ENCODE measurements at places on chromosomes 1 and 21.

DNA sequence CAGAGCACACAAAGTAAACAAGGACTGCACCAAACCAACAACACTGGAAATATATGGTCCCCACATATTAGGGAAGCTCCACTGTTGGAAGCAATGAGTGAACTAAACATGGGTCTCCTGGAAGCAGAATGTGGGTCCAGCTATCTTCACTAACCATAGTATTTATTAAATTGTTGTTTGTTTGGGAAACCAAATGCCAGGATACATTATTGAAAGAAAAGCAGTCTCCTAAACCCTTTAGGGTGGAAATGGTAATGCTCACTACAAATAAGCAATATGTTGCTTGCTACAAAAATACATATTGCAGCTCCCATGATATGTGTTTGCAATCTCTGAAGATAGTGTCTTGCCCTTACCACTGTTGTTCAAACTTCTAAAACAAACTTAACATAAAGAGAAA is 2.2 kb downstream of the NEGR1 start:
- DNase-seq: no peak

GRCh38 chr21:24899138-24899537 is 708.1 kb downstream of the MRPL39 start:
- DNase-seq: no peak

DNA sequence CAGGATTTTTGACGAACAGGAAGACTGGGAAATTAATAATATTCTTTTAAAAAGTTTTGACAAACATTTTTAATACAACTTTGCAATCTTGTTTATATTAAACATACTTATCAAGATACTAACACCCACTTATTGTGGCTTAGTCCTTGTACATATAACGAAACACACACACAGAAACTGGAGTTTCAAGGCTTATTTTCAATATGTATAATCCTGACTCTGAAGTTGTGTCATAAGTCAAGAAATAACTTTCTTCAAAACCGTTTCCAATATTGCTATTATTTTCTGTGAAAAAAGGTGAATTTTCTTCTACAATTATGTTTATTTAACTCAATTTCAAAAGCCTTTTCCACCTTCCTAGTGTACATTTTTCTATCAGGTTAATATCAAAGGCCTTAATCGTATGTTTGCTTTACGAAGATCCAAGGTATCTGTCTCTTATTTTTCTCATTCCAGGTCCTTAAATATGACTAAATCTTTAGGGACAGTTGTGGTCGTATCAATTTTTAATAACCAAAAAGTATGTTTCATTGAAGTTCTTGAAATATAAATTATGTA is 1.8 kb downstream of the CDKN2C start:
- DNase-seq: no peak

- DNase-seq: no peak
These were observed 21.3 kb downstream of the GPSM2 start for GRCh38 chr1:108897865-108898720.

DNA sequence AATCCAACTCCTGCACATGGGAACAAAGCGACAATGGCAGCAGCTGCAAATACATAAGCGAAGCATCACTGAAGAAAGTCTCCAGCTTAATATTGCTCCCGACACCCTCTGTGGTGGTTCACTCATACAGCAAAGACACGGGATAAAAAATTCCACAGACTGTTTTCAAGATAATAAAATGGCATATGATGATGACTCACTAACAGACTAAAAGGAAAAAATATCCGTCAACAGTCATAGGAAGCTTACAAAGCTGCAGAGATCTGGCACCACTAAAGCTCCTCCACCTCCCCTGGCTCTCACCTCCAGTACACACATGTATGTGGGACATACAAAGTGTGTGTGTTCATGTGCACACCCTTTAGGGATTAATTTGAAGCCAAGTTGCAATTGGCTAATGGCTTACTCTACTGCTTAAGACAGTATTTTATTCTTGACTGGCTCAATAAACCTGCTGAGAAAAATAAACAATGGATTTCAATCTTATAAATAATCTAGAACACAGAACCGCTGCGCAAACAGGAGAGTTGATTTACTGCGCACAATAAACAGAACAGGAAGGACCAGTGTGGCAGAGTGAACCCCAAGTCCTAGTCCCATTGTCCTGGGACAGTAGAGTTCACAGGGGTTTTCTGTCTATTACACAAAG is 94.4 kb downstream of the SLC45A1 start:
- no peak for DNase-seq

- no peak for DNase-seq
These were observed 38.8 kb downstream of the FRRS1 start for GRCh38 chr1:99727575-99728185.

- no peak for DNase-seq
These were observed 44.2 kb downstream of the WLS start for GRCh38 chr1:68188060-68188538.

GRCh38 chr1:147647796-147648633 is 22.3 kb downstream of the ACP6 start:
- no peak for DNase-seq

- no peak for DNase-seq
These were observed 1046.2 kb downstream of the KCNT2 start for GRCh38 chr1:195562074-195562473.

DNA sequence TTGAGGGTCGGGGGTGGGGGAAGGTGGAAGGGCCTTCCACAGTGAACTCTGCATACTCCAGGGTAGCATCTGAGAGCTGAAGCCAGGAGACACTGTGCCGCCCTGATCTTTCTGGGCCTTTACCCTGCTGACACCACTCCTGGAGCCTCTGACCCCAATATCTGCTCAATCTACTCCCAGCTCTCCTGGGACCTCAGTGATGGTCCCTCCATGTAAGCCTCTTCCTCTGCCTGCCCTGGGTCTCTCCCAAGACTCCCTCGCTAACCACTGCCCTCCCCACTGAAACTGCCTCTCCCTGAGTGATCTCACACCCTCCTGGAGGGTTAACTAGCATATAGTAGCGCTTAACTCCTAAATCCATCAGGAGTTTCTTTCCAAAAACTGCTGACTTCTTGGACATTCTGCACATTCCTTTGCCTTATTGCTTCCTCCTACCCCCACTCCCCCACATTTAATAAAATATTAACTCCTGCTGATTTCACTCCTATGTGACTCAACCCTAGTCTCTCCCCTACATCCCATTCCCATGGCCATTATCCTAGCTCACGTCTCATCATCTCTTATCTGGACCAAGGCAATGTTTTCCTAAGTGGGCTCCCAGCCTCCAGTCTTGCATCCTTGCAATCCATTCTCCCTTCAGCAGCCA is 145.6 kb downstream of the HMGB4 start:
- no peak for DNase-seq

DNA sequence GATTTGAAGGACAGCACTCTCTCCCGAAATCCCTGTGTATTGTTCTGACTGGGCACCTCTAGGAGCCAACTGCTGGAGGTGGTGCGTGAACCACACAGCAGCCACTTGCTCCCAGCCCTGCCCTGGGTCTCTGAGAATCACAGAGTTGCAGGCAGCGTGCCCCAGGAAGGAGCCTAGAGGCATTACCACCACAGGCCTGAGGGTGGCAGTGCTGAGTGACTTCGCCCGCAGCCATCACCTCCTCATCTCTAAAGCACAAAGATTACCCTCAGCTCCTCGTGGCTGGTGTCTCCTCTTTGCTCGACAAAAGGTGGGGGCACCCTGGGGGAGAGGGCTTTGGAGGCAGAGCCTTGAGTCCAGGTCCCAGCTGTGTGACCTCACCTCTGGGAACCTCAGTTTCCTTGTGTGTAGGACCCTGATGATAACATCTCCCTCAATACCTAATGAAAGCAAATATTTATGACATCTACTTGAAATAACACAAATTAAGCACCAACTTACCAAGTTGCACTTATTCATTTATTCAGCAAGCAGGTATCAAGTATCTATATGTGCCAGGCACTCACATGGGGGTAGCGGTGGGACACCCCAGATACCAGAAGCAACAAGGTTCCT is 86.3 kb downstream of the VWA5B1 start:
- DNase-seq: no peak

- no peak for DNase-seq
These were observed 26.4 kb upstream of the FAM78B start for GRCh38 chr1:166193057-166193698.

DNA sequence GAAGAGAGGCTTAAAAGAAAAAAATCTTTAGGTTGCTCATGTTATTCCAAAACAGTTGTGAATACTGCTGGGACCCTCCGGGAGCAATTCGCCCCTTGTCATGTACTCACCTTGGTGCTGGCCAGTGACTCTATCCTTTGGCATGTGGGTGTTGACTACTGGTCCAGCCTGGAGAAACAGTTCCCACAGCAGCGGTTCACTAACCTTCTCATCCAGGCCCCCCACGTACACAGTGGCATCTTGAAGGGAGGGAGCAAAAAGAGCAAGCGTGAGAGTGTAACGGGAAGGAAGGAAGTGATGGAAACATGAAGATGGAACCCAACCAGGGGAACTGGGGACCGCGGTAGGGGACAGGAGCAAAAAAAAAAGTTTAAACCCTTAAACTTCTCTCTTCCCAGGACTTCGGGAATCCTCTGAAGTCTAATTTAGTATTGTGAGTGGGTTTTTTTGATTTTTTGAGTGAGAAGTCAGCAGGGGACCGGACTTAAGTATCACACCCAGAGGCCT is 494 bp downstream of the SF3B4 start:
- no peak for DNase-seq

DNA sequence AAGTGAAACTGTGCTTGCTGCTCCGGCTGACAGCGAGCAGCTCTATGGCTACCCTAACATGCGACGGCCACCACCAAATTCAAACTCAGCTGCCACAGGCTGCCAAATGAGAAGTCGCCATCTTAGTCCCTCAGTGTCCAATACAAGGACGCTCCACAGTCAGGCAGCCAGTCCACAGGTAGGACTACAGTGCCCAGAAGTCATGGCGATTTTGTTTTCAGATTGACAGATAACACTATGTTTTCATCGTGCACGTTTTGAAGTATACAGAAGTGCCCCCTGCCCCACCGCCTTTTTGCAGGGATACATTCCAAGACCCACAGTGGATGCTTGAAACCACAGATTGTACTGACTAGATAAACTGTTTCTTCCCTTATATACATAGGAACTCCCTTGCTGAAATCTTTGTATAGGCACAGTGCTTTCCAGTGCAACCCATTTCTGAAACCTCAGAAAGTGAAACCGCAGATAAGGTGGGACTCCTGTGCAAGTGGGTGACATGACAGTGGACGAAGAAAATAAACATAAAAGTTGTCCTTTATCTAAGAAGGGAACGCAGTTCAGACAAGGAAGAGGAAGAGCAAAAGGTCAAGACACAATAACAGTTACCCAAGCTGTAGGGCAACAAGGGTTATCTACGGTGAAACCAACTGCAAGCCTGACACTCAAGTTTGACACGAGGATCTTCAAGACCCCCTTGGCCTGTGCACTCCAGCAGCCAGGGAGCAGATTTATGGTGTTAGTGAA is 52.2 kb downstream of the STX6 start:
- DNase-seq: no peak

DNA sequence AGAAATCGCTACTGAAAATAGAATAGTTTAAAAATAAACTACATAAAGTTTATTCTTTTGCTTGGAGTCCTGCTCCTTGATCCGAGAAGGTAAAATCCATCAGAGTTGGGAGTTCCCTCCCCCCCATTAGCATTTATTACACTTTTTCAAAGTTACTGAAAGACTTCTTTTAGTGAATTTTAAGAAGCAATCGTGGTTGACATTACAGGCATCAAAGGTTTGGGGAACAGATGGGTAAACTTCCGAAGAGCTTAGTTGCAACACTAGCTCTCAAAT is 31.0 kb upstream of the NFIA start:
- no peak for DNase-seq

DNA sequence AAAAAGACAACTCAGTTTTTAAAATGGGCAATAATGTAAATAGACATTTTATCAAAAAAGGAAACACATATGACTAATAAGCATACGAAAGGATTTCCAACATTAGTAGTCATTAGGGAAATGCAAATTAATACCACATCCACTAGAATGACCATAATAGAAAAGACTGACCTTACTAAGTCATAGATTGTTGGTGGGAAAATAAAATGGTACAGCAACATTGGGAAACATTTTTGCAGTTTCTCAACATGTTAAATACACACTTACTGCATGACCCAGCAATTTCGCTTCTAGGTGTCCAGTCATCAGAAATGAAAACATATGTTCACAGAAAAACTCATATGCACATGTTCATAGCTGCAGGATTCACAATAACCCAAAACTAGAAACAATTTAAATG is 29.9 kb upstream of the SLC44A3 start:
- DNase-seq: no peak

DNA sequence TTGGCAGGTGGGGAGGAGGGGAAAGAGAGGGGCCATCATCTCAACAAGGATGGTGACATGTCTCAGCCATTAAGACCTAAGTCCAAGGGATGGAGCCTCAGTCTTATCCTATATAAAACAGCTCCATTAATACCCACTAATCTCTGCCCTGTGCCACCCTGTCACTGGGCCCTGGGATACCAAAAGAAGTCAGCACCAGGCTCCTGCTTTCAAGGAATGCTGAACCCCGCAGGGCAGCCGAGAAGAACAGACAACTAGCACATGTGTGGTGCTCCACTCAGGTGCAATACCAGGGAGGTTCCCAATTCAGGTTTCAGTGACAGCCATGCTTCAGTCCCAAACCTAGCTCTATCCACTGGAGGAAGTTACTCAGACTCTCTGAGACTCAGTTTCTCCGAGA is 128.4 kb downstream of the GRIK3 start:
- no peak for DNase-seq

GRCh38 chr1:166843769-166844596 is 4.7 kb downstream of the POGK start:
- no peak for DNase-seq
